Inflammatory macrophage (primary cell): ENCODE measurements at places on chromosomes 12 and 14.

DNA sequence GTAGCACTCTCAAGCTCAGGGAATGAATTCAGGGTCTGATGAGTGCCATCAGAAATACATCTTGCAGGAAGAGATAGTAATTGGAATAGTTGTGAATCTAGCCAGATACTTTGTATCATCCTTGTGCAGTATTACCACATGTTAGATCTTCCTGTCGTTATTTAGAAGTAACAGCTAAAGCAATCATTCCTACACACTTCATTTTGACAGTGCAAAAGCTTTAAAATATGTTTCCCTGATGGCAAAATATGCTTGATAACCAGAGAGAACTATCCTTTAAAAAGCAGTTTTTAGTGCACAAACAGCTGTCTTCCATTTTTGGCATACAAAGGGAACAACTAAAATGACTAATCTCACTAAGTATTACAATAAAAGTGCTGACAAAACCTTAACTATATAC, 149.5 kb upstream of the SLC38A2 start:
- no peak for DNase-seq

- DNase-seq, result no peak
Measured at GRCh38 chr14:104598039-104598909, 6.3 kb downstream of the TMEM179 start.

- no peak for DNase-seq
Measured at GRCh38 chr14:25118671-25119070, 68.7 kb upstream of the STXBP6 start.

GRCh38 chr14:95389471-95390011, 69.8 kb upstream of the CLMN start:
- DNase-seq, result no peak

GRCh38 chr14:105126126-105126980, 42.2 kb downstream of the JAG2 start:
- no peak for DNase-seq

- no peak for DNase-seq
Measured at GRCh38 chr12:65532764-65533163, 254.3 kb downstream of the MSRB3 start.

- peak; percentile 78 for DNase-seq
Measured at GRCh38 chr14:92702441-92702918, 45.9 kb downstream of the LGMN start.

DNA sequence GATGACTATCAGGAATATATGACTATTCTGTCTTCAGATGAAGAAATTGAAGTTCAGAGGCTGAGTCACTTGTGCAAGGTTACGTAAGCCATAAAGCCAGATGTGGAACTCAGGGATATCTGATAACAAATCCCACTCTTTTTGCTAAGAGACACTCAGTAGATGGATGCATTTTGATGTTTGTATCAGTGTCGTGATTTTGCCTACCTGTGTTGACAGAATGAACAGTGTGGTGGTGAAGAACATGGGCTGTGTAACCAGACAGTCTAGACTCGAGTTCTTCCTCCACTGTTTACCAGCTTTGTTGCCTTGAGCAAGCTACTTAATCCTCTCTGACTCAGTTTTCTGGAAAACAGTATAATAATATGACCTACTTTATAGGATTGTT, 93.9 kb downstream of the DAAM1 start:
- DNase-seq, result peak; percentile 21

GRCh38 chr14:103770902-103771301, 55.3 kb downstream of the ZFYVE21 start:
- DNase-seq, result no peak

DNA sequence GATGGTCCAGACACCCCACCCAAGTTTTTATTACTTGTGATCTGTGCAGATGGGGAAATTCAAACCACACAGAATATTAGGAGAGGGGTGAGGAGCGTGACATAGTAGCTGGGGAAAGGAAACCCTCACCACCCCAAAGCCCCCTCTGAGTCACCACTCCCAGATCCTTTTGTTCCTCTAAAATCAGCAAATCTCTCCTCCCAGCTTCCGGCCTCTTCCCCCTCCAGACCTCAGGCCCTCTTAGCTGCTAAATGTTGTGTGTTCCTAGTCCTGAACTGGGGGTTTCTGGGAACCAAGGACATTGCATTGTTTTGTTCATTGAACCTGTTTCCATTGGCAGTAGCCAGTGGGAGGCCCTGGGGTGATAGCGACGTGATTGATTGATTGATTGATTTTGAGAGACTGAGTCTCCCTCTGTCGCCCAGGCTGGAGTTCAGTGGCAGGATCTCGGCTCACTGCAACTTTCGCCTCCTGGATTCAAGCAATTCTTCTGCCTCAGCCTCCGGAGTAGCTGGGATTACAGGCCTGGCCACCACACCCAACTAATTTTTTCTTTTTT, 5.9 kb upstream of the ORAI1 start:
- peak; percentile 17 for DNase-seq

GRCh38 chr12:19998961-19999804, 369.2 kb upstream of the PDE3A start:
- no peak for DNase-seq

GRCh38 chr12:120266180-120266870, 795 bp upstream of the PXN start:
- peak; percentile 34 for DNase-seq

- DNase-seq, result peak; percentile 23
Measured at GRCh38 chr14:71658261-71658860, 273.9 kb upstream of the RGS6 start.

DNA sequence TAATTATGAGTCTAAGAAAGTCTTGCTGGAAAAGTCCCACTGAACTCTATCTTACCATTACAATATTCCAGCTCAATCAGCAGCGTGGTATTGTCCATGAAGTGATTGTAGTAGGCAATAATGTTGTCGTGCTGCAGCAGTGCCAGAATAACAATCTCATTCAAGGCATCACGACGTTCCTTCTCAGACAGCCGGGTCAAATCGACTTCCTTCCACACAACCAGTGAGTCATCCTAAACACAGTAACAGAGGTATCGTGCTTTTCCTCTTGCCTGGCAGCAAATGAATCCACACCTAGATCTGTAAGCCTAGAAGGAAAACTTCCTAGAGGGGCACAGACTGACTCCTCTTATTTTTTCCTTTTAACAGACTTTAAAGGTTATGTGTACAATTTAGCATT, 2.9 kb downstream of the NEK9 start:
- peak; percentile 77 for DNase-seq

DNA sequence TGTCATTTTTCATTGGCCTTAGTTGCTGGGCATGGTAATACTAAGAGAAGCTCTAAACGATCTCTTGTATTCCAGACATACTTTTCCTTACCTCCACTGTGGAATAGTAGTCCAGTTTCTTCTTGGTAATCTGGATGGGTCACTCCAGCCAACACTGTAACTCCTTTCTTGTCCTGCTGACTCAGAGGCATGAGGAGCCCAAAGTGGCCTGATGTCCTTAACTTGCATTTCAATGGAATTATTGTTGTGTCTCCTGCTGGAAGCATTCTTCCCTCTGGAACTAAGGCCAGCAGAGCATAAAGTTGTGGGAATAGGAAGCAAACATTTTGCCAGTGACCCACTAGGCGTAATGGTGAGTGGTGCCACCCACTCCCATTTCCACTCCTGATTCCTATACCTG, 33.1 kb downstream of the DAAM1 start:
- no peak for DNase-seq

DNA sequence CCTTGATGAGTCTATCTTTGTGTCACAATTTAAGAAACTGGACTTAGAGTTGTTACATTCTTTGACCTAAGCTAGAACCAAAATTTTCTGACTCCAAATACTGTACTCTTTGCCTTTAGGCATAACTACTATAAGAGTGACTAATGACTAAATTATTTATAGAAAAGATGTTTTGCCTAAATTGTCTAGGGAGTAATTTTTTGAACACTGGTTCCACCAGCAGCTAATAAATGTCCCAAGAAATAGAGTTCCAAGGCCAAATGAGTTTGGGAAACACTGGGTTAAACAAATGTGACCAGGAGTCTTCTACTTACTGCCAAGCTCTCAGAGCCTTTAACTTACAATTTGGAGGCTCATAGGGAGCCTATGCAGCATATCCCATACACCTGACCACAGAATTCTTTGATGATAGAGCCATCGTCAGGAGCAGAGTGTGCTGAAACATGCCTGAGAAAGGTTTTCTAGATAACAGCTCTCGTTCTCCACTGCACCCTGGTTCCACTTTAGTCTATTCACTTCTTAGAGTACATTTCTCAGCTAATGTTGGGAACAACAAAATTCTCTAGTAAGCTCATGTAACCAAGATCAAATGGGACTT, 215.9 kb upstream of the HMGA2 start:
- DNase-seq, result no peak

- no peak for DNase-seq
Measured at GRCh38 chr14:25350802-25351201, 300.9 kb upstream of the STXBP6 start.

GRCh38 chr12:9756706-9757105, 4.0 kb downstream of the CD69 start:
- DNase-seq, result no peak

DNA sequence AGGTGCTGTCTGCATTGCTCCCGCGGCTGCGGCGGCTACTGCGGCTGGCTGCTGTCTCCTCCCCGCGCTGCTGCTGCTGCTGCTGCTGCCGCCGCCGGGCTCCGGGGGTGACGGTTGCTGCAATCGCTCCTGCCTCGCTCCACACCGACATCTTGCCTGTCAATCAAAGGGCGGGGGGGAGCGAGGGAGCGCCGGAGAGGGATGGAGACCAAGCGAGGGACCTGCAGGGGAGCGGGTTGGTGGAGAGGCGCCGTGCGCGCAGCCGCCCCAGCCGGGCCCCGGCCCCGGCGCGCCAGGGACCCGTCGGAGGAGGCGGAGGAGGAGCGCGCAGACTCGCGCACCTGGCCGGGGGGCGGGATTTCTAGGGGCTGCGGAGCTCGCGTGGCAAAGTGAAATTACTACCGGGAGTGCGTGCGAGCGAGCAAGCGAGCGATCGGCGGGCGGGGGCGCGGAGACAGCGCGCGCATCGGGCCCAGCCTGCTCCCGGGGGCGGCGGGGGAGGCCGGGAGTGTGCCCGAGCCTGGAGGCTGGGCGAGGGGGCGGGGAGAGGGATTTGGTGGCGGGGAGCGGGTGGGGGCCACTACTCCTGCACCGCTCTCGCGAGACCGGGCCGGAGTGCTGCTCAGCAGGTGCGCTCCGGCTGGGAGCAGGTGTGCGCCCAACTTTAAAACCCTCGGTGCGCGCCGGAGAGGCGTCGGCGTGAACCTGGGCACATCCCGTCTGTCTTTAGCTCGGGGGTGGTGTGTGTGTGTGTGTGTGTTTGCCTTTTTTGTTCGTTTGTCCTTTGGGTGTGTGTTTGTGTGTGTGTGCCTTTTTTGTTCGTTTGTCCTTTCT, at the start of gene KSR2:
KSR2 (minus strand) TSS at position 165 of the 834 bp plus-strand sequence. CDS start 735 bp downstream, outside the sequence.
- no peak for DNase-seq

- DNase-seq, result no peak
Measured at GRCh38 chr14:68284333-68284732, 464.8 kb downstream of the RAD51B start.

DNA sequence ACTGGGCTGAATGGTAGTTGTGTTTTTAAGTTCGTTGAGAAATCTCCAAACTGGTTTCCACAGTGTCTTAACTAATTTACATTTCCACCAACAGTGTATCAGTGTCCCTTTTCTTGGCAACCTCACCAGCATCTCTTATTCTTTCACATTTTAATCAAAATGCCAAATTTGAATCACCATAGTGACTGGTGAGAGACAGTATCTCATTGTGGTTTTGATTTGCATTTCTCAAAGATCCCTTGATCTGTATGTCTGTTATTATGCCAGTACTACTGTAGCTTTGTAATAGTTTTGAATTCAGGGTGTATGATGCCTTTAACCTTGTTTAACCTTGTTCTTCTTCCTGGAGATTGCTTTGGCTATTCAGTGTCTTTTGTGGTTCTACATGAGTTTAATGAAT, 2.2 kb upstream of the EIF2S3B start:
- no peak for DNase-seq

DNA sequence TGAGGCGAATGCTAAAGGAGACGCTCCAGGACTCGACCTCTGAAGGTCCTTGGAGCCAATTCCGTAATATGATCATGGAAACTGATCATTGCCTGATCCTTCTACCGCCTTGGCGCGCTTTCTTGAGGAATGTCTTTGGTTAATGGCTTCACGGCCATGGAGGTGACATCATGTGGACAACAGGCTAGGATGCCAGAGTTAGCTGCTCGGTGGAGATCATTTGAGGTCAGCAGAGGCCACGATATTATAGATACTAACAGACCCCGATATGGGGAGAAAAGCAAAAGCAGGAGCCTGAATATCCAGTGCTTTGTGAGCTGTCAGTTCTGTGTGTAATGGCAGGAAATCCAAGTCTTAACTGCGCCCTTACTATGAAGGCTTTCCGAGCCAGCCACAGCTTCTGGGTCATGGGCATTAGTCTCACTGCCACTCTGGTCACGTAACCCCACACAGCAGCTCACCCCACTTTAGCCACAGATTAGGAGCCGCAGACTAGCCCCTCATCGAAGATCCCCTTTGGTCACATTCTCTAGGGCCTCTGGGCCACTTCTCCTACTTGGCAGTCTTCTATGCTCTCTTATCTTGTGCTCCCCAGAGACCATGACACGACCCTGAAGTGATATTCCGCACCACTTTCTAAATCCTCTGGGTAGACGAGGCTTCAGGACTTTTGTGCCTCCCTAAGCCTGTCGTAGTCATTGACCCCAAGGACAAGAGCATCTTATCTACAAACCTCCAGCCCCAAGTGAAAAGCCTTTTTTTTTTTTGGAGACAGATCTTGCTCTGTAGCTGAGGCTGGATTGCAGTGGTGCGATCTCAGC, 724 bp upstream of the CS start:
- no peak for DNase-seq

GRCh38 chr12:3931206-3931605, 58.0 kb upstream of the PARP11 start:
- DNase-seq, result no peak

DNA sequence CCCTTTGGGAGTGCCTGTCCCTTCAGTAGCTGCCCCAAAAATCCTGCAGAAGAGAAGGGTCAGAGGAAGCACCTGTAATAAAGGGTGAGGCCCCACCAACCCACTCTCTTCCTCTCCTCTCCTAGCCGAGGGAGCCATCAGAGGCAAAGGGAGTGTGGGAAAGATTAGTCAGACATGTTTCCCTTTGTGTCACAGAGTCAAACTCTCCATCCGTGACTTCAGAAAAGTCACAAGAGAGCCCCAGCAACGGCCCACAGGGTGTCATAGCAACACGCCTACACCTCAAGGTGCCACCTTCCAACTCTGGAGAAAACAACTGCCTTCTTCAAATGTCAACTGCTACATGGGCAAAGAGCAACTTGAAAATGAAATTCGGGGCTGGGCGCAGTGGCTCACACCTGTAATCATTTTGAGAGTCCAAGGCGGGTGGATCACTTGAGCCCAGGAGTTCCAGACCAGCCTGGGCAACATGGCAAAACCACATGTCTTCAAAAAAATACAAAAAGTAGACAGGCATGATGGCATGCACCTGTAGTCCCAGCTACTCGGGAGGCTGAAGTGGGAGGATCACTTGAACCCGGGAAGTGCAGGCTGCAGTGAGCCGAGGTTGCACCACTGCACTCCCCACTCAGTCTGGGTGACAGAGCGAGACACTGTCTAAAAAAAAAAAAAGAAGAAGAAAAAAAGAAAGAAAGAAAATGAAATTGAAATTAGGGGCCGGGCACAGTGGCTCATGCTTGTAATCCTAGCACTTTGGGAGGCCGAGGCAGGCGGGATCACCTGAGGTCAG, 17.7 kb upstream of the CD27 start:
- DNase-seq, result peak; percentile 75
